ENCODE measurements at places on chromosomes 12 and 14.

- no peak for DNase-seq
Observed at GRCh38 chr12:81257947-81258551, 180.2 kb downstream of the ACSS3 start.

GRCh38 chr14:33455654-33456345 is 495.1 kb downstream of the EGLN3 start:
- DNase-seq: no peak

- DNase-seq: no peak
Observed at GRCh38 chr14:26527095-26527494, 70.7 kb downstream of the NOVA1 start.

DNA sequence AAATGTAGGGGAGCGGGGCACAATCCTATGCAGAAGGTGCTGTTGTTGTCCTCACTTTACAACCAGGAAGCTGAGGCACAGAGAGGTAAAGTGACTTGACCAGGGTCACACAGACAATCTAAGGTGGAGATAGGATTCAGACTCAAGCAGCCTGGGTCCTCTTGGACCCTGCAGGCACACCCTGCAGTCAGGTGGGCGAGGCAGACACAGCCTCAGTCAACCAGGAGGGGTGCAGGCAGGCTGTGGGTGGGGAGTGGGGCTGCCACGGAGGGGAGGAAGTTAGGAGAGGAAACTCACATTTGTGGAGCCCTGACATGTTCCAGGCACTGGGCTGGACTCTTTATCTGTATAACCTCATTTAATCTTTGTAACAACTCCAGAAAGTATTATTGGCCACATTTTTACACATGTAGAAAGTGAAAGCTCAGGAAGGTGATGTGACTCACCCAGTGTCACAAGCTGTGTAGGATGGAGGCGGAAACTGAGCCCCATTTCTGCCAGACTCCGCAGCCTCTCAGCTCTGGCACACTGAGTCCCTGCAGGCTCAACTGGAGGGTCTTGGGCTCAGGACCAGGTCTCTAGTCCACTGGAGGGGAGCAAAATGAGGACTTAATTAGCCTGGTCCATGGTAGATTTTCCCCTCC is 24.9 kb upstream of the CHGA start:
- no peak for DNase-seq

- DNase-seq: no peak
Observed at GRCh38 chr12:3535431-3535841, 44.4 kb downstream of the PRMT8 start.

GRCh38 chr14:49512147-49512551 is 74.0 kb downstream of the RPS29 start:
- DNase-seq: no peak

GRCh38 chr12:30942936-30943335 is 16.4 kb downstream of the TSPAN11 start:
- no peak for DNase-seq

DNA sequence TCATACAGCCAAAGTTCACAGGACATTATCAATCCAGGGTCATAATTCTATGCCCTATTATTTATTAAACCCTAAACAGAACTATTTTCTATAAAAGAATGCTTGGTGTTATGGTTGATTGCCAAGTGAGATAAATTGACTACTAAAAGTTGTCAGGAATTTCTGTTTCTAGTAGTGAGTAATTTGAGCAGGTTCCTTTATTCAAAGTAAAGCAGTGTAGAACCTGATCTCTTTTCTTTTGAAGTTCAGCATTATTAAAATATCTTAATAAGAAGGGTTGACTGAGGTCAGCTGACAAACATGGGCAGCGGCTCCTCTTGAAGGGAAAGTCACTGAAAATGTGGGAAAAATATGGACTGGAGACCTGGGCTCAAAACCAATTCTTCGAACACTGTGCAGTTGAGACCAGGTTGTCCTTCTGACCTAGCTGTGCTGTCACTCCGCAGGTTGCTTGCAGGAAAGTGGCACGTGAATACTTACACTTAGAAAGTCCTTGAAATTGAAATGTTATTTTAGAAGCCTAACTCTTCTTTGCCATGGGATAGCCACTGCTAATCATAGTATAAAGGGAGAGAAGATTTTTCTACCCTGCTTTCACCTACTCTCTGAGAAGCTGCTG is 141.0 kb downstream of the RASSF9 start:
- DNase-seq: no peak

- no peak for DNase-seq
Observed at GRCh38 chr12:77337362-77337761, 272.0 kb upstream of the E2F7 start.

DNA sequence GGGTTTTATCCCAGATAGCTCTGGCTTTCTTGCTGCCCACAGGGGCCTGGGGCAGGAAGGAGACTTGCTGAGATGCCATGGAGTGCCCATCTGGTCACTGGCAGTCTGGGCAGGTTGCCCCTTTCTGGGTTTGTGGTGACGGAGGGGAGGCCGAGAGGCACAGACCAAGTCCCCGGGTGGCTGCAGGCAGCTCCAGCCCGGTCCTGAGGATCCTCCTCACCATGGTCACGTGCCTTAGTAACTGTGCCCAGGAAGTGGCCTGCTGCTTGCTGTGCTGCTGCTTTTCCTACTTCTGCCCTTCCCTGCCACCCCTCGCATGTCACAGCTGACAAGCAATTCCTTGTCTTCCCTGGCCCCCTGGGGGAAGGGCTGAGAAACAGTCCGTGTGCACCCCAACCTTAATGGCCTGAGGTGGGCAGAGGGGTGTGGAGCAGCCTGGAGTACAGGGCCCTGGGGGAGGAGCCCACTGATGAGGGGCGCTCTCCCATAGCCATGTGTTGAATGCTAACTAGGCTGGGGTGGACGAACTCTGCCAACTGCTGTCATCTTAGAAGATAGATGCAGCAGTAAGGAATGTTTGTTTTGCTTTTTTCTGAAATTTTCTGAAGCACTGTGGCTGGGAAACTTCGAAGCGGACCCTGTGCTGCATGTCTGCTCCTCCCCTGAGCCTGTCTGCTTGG is 54.9 kb upstream of the SRSF5 start:
- DNase-seq: no peak

- DNase-seq: no peak
Observed at GRCh38 chr12:88650715-88651114, 70.4 kb upstream of the KITLG start.

DNA sequence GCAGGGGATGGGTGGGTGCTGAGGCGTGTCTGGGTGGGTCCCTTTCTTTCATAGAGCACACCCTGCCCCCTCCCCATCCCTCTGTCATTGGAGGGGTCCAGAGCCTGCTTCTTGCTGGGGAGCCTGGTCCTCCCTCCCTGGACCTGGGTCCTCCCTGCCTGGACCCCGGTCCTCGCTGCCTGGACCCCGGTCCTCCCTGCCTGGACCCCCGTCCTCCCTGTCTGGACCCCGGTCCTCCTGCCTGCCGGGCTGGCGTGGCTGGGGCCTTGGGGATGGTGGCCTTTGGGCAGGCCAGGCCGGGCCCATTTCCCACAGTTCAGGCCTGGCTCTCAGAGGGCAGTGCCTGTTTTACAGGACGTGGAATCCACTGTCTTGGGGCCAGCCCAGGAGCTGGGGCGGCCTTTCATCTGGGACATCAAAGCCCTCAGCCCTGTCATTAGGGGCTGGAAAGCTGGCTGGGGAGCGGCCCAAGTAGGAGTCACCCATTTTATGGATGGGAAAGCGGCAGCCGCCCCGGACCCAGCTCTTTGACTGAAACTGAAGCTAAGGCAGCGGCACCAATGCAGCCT is 44.6 kb downstream of the KIF26A start:
- DNase-seq: no peak

DNA sequence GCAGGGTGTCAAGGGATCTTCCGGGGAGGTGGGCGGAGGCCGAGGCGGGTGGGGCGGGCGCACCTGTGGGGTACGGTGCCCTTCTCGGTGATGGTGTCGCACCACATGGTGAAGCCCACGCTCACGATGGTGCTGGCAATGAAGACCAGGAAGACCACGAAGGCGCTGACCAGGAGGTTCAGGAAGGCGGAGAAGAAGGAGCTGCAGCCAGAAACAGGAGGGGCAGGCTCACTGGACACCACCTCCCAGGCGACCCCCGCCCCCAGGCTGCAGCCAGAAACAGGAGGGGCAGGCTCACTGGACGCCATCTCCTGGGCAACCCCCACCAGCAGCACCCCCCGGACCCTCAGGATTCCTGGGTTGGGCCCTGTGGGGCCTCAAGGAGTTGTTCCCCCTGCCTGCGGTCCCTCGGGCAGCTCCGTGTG is 7.6 kb downstream of the TMEM179 start:
- DNase-seq: no peak

GRCh38 chr12:45435945-45436710 is 220.2 kb downstream of the ANO6 start:
- DNase-seq: no peak

- DNase-seq: no peak
Observed at GRCh38 chr12:80553316-80553715, 109.3 kb downstream of the PTPRQ start.

DNA sequence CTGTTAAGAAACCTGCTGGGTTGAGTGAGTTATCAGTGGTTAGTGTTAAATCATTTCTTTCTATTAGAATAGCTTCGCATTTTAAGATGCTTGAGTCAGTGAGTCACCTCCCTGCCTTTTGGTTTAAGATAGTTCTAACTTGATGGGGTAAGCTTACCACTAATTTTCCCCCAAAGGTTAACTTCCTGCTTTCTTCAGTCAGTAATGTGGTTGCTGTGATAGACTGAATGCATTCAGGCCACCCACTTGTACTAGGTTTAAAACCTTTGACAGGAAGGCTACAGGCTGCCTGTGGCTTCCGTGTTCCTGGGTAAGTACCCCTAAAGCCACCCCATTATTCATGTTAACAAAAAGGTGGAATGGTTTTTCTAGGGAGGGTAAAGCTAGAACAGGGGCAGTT is 25.3 kb downstream of the CLEC2A start:
- no peak for DNase-seq

DNA sequence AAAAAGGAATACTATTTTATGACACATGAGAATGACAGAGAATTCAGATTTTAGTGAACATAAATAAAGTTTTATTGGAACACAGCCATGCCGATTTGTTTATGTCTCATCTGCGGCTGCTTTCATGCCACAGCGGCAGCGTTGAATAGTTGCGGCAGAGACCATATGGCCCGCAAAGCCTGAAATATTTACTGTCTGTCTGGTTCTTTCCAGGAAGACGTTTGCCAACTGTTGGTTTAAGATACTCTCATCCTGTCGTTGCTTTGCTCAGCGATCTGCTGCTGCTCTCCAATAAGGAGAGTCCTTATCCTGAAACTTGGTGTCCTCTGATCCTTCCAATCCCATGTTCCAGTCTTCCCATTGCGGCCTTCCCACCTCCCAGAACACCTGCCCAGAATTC is 89.9 kb downstream of the SLC24A4 start:
- DNase-seq: no peak

DNA sequence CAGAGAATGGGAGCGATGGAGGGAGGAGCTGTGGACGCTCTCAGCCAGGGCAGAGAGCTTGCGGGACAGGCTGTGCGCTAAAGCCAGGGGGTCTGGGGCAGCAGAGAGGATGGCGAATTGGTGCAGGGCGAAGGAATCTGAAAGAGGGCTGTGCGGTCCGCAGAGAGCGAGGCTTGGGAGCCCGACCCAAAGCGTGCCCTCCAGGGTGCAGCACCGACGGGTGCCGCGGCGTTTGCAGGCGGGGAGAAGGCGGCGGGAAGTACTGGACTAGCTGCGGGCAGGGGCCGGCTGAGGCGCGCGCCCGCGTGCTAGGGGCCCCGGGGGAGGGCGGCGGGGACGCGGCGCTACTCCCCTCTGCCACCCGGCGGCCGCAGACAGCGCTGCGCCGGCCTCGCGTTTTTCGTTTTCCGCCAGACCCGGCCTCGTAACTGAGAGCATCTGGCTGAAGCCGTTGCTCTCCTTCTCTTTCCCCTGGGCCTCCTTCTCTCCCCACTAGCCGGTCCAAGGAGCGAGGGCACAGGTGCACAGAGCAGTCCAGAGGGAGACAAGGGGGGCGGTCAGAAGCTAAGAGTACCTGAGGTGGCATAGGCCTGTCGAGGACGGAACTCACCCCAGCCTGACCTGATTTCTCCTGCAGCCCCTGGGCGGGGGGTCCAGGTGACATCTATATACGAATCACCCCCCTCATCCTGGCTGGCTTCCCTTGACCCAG is 24.9 kb downstream of the SLC6A12 start:
- no peak for DNase-seq

DNA sequence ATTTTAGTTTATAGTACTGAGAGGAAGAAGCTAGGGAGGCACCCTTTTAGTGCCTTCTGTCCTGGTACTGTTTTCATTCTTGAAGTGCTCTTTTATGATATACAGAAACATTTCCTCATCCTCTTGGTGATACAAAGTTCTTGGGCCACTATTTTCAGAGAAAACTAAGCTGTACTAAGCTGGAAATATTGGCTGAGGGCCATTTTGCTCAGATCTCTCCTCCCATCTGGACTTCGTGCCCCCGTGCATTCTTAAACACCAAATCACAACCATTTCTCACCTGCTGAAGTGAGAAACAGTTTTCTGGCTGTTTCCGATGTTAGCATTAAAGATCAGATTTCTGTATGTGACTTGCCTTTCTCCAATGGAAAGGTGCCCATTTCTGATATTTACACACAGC is 158.9 kb downstream of the FBXL14 start:
- no peak for DNase-seq

GRCh38 chr12:69524755-69525469 is 54.7 kb downstream of the FRS2 start:
- no peak for DNase-seq

DNA sequence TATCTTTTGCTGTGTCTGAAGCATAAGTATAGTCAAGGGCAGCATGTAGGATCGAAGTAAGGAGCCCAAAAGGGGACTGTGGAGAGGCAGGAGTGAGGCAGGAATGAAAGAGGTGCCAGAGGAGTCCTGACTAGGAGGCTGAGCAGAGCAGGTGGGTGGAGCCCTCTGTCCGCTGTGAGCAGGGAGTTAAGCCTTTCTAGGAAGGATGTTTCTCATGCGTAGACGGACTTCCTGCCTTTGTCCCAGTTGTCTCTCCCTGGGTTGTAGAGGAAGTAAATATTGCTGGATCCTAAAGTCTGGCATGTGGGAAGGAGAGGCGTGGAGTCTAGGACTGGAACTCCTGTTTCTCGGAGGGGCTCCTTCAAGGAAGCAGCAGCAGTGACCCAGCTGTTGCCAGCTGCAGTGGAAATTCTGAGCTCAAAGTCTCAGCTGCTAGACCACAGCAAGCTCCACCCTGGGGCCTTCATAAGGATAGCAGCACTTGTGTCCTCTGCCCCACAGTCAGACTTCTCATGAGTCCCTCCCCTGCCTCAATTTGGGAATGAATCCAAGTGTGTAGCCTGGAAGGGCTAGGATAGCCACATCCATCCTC is 44.0 kb downstream of the RBMS2 start:
- no peak for DNase-seq

All from activated CD4-positive, CD25-positive, alpha-beta regulatory T cell (primary cell).